Effector CD4-positive, alpha-beta T cell (primary cell): ENCODE measurements at places on chromosomes 6 and 20.
A peak's percentile ranks its signal among the peaks of the same experiment; 100 is the strongest.

GRCh38 chr6:84739866-84740208, 24.6 kb downstream of the TBX18 start:
- no peak for DNase-seq

GRCh38 chr6:29005183-29005885, at the start of gene ZNF311:
Gene ZNF311 (minus strand): TSS chr6:29005315. CDS start chr6:29003954, 1,361 bp downstream.
- DNase-seq, result no peak

GRCh38 chr20:45092898-45093297, 8.0 kb downstream of the KCNS1 start:
- no peak for DNase-seq

- peak; percentile 72 for DNase-seq
These were observed 24.5 kb downstream of the ILRUN start for GRCh38 chr6:34671801-34672656.

DNA sequence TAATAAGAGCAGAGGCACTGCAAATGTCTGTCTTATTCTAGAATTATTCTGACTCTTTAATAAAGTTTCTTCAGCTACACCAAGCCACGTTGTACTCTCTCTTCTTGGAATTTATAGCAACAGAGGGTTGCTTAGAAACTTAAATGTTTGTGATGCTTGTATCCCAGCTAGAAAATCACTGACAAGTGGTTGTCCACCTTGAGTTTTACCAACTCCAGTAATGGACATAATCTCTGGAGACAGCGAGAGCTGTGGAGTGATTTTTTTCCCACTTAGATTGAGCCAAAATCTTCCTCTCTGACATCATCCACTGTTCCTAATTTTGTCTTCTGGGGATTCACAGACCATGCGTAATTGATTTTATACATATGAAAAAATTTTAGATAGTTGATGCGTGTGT, 8.0 kb downstream of the ECT2L start:
- DNase-seq, result no peak

DNA sequence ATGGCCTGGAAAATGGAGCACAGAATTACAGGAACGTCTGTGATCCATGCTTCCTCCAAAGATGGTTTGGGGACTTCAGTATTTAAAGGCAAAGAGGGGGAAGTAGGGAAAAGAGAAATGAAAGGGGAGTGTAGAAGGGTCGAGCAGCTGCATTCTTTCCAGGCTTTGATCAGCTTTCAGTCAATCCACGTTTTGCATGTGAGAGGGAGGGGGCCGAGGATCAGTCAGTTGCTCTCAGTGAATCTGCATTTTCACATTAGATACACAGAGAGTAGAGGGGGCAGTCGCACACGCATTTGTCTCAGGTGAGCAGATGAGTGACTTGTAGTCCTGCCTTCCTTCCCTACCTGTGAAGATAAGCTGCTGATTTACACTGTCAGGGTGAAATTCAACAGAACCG, 78.8 kb downstream of the FOXF2 start:
- no peak for DNase-seq

DNA sequence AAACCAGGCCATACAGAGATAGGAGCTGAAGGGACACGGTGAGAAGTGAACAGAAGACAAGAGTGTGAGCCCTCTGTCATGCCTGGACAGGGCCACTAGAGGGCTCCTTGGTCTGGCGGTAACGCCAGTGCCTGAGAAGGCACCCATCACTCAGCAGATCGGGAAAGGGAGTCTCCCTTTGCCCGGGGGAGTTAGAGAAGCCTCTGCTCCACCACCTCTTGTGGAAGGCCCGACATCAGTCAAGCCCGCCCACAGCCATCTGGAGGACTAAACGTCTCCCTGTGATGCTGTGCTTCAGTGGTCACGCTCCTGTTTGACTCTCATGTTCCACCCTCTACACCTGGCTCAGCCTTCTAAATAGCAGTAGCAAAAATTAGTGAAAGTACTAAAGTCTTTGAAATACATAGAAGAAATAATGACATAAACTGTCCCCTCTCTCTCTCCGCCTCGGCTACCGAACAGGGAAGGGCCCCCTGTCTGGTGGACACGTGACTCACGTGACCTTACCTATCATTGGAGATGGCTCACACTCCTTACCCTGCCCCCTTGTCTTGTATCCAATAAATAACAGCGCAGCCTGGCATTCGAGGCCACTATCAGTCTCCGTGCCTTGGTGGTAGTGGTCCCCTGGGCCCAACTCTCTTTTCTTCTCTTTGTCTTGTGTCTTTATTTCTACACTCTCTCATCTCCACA, 66.7 kb downstream of the RPP21 start:
- DNase-seq, result peak; percentile 57

DNA sequence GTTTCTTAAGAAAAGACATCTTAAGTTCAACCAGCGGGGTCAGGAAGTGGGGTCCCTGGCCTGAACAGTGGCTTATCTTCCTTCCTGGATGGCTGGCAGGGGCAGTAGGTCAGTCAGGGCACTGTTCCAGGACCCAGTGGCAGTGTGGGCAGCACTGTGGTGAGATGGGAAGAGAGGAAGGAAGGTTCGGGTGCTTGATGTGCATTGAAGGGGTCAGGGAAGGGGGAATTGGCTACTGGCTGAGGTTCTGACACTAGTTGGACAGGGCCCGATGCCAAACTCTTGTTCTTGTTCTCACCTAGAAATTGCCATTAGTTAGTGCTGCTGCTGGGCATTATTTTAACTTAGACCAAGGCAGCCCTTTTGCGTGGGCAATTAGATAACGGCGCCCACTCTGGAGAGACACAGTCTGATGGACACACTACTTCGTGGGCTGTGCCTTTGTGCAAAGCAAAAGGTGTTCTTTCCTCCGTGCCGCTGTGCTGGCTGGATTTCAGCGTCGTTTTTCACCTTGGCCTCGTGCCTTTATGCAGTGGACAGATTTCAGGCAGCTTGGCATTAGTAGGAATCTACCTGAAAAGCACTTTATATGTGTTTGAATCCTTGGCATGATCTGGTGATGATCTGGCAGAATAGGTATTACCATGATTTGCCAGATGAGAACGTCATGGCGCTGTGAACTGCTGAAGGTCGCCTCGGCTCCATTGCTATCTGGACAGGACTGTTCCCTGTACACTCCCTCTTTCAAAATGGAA, 30.3 kb downstream of the UTRN start:
- DNase-seq, result no peak

DNA sequence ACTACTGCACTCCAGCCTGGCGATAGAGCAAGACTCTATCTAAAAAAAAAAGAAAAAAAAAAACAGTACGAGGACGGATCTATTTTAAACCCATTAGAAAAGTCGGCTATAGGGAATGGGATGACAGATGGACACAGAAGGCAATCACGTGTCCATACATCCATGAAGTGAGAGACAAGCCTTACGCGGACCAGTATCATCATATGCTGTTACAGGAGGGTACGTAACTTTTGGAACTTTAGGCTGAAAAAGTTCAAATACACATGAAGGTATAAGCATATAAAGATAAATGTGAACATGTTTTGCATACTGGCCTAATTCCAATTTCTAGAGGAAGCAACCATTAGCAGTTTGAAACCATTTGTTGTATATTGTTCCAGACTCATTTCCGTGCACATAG, 109.8 kb upstream of the EXOC2 start:
- DNase-seq, result no peak

DNA sequence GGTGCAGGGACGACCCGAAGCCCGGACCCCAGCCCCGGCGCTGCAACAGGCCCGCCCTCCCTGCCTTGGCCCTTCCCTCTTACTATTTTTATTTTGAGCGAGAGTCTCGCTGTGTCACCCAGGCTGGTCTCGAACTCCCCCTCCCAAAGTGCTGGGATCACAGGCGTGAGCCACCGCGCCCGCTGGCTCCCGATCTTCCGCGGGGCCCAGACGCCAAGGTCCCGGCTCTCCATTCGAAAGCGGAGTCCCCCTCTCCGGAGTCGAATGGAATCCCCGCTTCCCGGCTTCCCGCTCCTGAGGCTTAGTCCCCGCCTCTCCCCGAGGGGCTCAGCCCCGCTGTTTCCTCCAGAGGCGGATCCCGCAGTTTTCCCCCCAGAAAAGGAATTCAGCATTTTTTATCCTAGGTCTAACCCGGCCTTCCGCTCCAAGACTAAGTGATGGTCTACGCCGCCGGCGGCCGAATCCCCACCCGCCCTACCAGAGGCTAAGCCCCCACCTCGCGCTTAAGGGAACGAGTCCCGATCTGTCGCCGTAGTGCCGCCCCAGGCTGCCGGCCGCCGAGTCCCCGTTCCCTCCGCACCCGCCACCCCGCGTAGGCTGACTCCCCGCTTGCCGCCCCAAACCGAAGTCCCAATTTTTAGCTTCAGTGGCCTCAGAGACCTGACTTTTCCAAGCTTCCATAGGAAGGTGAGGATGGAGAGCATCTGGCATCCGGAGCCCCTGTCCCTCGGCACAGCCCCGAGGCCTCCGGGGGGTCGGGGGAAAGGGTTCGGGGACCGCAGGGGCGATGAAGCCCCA, 11.5 kb upstream of the TMC2 start:
- DNase-seq, result peak; percentile 19

GRCh38 chr20:25191689-25192088, 3.8 kb upstream of the ENTPD6 start:
- DNase-seq, result no peak

DNA sequence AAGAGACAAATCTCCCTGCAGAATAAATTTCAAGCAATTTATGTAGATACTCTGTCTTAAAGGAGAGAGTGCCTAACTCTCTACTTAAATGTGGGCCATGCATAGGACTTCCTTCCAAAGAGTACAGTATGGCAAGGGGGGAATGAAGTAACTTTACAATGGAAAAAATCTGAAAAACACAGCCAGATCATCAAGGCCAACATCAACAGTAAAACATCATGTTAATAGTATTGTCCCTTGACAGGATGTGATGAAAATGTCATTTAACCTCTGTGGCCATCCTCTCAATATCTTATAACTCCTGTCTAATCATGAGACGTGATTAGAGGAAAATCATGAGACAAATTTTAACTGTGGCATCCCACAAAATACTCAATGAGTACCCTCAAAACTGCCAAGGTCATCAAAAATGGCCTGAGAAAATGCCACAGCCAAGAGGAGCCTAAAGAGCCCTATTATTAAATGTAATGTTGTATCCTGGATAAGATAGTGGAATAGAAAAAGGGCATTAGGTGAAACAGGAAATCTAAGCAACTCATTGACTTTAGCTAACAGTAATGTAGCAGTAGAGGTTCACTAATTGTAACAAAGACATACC, 47.5 kb downstream of the CNBD2 start:
- DNase-seq, result no peak

DNA sequence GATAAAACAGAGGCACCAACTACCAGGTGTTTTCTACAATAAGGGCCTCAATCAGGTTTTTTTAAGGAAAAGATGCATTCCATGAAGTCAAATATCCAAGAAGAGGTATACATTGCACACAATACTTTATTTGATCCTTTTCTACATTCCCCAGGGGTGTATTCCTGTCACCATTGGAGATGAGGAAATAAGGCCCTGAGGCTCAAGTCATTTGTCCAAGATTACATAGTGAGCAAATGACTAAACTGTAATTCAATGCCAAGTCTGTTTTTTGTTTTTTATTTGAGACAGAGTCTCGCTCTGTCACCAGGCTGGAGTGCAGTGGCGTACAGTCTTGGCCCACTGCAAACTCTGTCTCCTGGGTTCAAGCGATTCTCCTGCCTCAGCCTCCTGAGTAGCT, 69.2 kb upstream of the CDYL start:
- DNase-seq, result no peak

- DNase-seq, result no peak
These were observed 806 bp downstream of the KCNQ2 start for GRCh38 chr20:63471717-63471980.

DNA sequence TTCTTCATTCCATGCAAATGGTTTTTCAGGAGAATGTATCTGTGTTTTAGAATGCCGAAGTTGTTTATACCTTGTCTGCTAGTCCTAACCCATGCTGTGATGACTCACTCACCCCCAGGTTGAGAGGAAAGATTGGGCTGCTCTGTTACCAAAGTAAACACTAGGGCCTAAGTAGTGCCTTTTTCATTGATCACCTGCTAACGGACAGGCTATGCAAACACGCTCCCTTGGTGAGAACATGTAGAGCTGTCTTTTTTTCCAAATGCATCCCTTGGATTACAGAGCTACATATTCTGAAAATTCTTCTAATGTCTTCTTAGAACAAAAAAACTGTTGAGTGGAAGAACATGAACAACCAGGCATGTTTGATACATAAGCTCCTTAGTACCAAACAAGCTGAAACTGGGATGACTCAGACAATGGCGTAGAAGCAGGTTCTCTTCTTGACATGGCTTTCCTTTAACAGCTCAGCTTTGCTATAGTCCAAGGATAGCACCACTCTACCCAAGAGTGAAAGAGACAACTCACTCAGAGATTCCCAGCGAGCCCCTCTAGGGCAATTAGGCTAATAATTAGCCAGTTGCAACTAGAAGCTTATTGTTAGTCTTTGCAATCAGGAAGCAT, 20.5 kb downstream of the PERP start:
- DNase-seq, result no peak

DNA sequence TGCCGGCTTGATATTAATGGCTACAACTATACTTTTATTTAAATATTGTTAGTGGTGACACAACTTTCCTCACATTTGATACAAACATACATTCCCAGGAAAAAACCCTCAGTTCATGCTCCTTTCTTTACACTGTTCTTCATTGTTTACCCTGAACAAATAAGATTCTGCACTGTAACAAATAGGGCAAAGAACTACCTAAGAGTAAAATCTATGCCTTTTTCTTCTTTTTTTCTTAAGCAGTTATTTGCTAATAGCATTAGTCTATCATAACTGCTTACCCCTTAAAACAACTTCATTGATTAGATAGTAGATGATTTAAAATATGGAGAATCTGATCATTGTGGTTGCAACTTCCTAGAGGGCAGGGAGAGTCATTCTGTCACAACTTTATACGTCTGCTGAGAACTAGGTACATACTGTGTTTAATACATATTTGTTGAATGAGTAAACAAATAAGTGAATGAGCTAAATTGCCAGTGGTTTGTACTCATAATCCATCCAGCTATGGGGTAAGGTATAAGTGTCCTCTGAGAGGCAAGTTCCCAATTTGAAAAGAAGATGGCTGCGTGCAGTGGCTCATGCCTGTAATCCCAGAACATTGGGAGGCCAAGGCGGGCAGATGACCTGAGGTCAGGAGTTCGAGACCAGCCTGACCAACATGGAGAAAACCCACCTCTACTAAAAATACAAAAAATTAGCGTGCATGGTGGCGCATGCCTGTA, 161.0 kb downstream of the CDK19 start:
- no peak for DNase-seq

- no peak for DNase-seq
These were observed 927 bp downstream of the IL20RA start for GRCh38 chr6:137043710-137044365.

GRCh38 chr6:11605507-11605905, 68.0 kb downstream of the TMEM170B start:
- DNase-seq, result no peak

DNA sequence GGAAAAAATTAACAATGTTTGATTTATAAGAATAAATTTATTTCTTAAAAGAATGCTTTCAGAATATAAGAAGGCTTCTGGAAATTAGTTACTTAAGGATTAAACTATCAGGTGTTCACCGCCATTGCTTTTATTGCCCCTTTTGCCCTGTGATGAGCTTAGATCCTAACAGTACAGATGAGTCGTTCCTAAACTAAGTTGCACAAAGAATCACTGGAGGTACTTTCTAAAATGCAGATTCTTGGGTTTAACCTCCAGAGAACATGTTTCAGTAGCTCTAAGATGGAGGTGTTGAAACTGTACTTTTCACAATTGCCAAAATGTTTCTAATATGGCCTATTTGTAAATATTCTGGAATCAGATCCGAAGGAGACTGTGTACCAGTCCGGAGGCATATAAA, 211.9 kb downstream of the GMDS start:
- DNase-seq, result no peak
